ENCODE measurements at places on chromosomes 4 and X.

DNA sequence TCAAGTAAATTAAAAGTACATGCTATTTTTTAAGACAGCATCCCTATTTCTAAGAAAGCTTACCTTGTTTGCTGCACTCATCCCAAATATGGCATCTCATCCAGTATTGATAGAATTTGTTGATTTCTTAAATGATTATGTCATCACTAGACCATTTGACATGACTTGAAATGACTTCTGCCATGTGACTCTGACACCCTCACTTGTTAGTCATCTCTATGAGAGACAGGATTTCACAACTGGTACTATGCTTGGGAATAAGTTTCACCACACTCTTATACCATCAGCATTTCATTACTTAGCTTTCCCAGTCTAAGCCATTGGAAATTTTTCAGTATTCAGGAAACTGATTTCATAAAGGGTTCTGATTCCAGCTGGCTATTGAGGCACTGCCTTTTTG is 55.3 kb downstream of the TMPRSS11F start:
- DNase-seq = no peak

GRCh38 chrX:40947276-40947675 is 138.0 kb upstream of the USP9X start:
- DNase-seq = no peak

DNA sequence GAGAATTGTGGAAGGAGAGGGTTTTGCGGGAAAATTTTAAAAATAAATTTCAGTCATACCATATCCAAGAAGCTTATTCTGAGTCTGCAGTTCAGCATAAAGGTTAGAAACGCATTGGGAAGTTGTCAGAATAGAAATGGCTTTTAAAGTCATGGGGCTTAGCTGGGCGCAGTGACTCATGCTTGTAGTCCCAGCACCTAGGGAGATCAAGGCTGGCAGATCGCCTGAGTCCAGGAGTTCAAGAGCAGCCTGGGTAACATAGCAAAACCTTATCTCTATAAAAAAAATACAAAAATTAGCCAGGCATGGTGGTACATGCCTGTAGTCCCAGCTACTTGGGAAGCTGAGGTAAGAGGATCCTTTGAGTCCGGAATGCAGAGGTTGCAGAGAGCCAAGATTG is 3.9 kb upstream of the PLA2G12A start:
- DNase-seq = no peak

- no peak for DNase-seq
Observed at GRCh38 chrX:63250253-63250868, 100.8 kb downstream of the SPIN4 start.

- DNase-seq = no peak
Observed at GRCh38 chrX:69032601-69033000, 132.7 kb downstream of the PJA1 start.

GRCh38 chr4:140281828-140282552 is 91.5 kb upstream of the SCOC start:
- no peak for DNase-seq

DNA sequence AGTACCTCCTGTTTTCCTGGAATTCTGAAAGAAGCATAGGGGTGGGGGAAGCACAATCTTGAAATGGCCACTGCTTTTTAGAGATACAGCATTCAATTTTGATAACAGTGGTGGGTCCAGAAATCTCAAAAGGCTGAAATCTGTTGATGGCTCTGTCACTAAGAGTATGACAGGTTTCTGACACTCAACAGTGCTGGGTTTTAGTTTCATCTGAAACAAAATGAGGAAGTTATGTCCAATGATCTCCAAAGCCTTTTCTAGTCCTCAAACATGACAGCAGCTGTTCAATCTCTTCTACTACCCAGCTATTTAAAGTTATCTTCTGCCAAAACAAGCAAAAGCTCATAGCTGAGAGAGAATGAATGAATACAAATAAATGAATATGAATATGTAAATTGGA is 110.5 kb downstream of the IL1RAPL1 start:
- DNase-seq = no peak

- DNase-seq = no peak
Observed at GRCh38 chrX:20863649-20864048, 510.6 kb upstream of the CNKSR2 start.

- no peak for DNase-seq
Observed at GRCh38 chrX:107707866-107708265, 67.7 kb downstream of the TSC22D3 start.

Measured in NCI-H1105 treated with DMSO at 0.1 percent for 48 hours (cell line).